ENCODE measurements at places on chromosomes 2 and 18. TPM values are rescaled to one million over a fixed set of nuclear protein-coding genes. Genes with fewer than 3 reads are reported as not detected.

GRCh38 chr2:207315131-207315530 lies 149.4 kb upstream of the KLF7 start:
- no peak for DNase-seq

DNA sequence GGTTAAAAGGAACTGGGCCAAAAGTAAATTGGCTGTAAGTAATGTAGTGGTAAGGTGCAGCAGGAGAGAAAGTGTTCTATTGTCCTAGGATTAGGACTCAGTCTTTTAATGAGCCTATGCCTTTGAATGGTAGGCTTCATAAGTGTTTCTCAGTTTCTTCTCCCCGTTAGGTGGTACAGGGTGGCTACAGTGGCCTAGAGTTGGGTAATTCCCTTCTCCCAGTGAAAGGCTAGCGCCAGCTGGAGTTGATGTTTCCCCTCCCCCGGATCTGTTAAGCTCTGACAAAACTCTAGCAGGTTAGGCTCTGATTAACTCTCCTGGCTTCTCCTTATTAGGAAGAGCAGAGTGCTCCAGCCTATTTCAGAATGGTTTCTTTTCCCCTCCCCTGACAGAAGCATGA lies 127.7 kb downstream of the DNAH6 start:
- no peak for DNase-seq

DNA sequence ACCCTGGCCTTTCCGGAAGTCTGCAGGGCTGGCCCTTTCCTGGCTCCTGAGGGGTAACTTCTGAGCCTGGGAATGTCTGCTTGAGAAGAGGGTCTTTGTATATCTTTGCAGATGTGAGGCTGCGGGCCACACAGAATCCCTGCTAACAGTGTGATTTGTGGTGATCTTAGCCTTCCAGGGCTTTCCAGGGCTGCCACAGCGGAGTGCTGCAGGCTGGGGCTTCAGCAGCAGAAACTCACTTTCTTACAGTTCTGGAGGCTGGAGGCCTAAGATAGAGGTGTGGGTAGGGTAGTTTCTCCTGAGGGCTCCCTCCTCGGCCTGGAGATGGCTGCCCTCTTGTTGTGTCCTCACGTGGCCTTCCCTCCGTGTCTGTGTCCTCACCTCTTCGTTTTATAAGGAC lies 294.7 kb upstream of the HS6ST1 start:
- DNase-seq = no peak

STAT4 gene
- total RNA-seq = 11.6 TPM

LCT gene
- total RNA-seq = not detected

SPP2 gene
- total RNA-seq = not detected

HOXD4 gene
- total RNA-seq = 0.53 TPM

- DNase-seq = no peak
Measured at GRCh38 chr2:137435162-137435561, 529.1 kb upstream of the HNMT start.

TXNDC2 gene
- 0.18 TPM for total RNA-seq

AQP12A gene
- total RNA-seq = not detected

ZNF407 gene
- total RNA-seq = 10.1 TPM

ADAM17 gene
- 14.1 TPM for total RNA-seq

DNA sequence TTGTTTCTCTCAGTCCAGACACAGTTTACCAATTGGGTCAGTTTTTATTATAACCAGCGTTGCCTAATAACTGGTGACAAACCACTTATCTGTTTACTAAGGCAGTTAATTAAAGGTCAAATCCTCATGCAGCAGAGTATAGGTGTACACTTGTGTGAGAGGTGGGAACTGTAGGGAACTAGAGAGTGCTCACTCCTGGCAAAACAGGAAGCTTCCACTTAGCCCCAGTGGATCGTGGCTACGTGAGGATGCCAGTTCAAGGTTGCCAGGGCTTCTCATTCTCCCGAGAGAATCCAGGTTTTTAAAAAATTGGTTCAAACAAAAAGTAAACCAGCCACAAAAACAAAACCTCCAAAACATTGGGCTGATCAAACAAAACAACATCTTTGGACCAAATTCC lies 8.1 kb downstream of the CYBRD1 start:
- no peak for DNase-seq

GRCh38 chr2:137959166-137959565 lies 5.1 kb upstream of the HNMT start:
- DNase-seq = no peak

LOXHD1 gene
- total RNA-seq = 0.59 TPM

DNA sequence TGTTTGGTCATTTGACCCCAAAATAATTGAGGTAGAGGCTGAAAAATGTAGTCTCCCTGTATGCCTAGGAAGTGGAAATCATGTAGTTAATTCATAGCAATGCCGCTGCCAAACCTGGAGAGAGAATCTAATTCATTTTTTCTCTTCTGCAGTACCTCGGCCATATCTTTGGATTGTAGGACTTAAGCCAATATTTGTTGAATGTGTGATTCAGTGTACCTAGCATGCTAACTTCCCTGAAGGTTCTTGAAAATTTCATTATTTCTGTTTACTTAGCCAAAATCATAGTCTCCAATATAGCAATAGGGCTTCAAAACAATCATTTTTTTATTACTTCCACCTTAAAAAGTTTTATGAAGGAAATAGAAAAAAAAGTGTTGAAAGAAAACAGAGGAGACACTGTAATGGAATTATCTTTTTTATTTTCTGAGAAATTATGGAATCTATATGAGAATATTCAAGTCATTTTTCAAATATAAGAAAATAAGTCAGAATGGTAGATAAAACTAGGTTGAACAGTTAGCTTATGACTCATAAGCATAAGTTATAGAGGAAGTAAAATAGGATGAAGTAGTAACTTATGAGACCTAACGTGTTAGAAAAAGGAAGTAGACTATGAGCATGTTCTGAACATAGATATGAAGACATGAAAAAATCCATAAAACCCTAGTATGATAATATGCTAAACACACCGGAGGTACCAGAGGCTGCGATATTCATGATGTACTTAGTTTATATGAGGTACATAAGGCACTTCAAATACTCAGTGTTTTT lies 35.2 kb upstream of the CDH19 start:
- DNase-seq = no peak

GRCh38 chr18:10916387-10916786 lies 233.0 kb downstream of the PIEZO2 start:
- DNase-seq = no peak

DNA sequence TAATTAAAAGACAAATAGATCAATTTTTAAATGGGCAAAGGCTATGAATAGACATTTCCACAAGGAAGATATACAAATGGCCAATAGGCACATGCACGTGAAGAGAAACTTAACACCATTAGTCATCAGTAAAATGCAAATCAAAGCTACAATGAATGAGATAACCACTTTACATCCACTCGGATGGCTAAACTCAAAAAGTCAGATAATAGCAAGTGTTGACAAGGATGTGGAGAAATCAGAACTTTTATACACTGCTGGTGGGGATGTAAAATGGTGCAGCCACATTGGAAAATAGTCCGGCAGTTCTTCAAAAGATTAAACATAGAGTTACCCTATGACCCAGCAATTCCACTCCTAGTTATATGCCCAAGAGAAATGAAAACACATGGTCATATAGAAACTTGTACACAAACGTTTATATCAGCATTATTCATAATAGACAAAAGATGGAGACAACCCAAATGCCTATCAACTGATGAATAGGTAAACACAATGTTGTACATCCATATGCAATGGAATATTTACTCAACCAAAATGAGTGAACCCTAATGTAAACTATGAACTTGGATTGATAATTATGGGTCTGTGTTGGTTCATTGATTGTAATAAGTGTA lies 51.1 kb downstream of the SMAD7 start:
- DNase-seq = no peak

GRCh38 chr2:85996591-85996990 lies 107.8 kb upstream of the ST3GAL5 start:
- DNase-seq = peak; percentile 37

DNA sequence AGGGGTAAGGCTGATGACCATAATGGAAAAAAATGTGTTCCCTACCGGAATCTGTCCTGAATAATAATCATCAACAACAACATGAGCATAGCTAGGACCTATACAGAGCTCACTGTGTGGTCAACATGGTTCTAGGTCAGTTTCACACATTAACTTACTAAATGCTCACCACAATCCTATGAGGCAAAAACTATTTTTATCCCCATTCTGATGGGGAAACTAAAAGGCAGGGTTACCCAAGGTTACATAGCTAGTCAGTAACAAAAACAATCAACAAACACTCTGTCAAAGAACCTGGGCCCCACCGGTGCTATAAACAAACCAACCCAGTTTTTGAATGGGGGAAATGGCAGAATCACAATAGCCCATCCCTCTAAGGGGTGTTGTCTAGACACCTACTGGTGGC lies 40.1 kb downstream of the AOX1 start:
- DNase-seq = no peak

DES gene
- total RNA-seq = 7,519 TPM

GRCh38 chr2:30662268-30663131 lies 144.7 kb downstream of the CAPN13 start:
- DNase-seq = no peak

GRCh38 chr2:207784898-207785297 lies 15.2 kb upstream of the FZD5 start:
- DNase-seq = no peak

IL1R2 gene
- total RNA-seq = 3.9 TPM

WDSUB1 gene
- total RNA-seq = 5.8 TPM

MEP1B gene
- total RNA-seq = not detected

- no peak for DNase-seq
Measured at GRCh38 chr2:231781798-231782726, 980 bp upstream of the PDE6D start.

GRCh38 chr2:1432726-1433125 lies 19.5 kb downstream of the TPO start:
- no peak for DNase-seq

DNA sequence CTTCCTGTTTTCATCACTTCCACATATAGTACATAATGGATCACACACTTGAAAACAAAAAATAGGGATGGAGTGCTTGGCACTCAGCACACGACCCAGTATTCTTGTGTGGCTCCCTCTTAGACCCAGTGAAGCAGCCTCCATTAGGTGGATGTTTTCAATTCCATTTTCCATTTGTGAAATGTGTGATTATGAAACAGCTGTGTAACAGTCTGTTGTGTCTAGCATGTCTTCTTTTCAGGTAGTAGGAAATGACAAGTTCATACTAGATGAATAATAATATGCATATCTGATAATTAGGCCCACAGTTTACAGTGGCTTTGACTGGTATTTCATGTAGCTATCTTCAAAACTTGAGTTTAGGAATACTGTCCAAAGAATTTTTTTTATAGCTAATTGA lies 35.5 kb downstream of the EML6 start:
- DNase-seq = no peak

DNA sequence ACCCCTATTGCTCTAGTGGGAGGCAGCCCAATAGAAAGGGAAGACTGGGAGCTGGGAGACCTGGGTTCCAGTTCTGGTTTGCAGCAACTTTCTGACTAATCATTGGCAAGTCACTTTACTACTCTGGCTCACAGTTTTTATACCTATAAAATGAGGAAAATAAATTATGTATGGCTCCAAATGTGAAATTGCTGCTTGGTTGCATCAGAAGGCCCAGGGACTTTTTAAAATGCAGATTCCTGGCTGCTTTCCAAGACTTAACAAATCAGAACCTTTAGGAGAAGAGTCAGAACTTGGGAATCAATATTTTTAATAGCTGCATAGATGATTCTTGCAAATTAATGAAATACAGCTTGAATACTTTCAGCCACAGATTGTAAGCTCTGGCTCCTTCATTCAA lies 943.9 kb downstream of the EPHA4 start:
- DNase-seq = no peak

GLI2 gene
- total RNA-seq = 3.8 TPM

IL18R1 gene
- total RNA-seq = 5.5 TPM

GRCh38 chr2:47818777-47819176 lies 35.8 kb downstream of the MSH6 start:
- no peak for DNase-seq

- DNase-seq = no peak
Measured at GRCh38 chr2:227443889-227444568, 27.9 kb upstream of the AGFG1 start.

DNA sequence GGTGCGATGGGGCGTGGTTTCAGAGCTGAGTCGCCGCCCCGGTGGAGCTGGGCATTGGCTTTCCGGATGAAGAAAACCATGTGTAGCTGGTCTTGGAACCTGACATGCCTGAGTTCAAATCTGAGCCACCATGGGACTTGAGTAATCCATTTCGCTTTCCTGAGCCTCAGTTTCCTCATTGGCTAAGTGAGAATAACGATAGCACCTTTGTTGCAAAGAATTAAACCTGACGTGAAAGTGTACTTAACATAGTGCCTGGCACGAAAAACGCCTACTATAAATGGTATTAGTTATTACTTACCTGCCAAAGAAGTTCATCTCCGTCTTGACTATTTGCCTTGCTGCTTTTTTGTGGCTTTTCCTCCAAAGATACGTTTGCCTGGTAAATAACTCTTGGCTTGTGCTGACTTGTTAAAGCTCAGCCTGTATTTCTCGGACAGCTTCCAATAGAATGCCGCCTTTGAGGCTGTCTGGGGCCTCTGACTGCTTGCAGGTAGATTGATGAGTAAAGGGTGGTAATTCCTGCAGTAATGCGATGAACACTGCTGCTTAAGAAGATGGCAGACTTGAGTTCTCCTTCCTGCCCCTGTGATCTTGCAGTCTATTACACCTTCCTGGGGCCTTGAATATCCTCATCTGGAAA lies 1.3 kb downstream of the CDCA7 start:
- DNase-seq = no peak

BOLL gene
- not detected for total RNA-seq

ELOA2 gene
- not detected for total RNA-seq

DNA sequence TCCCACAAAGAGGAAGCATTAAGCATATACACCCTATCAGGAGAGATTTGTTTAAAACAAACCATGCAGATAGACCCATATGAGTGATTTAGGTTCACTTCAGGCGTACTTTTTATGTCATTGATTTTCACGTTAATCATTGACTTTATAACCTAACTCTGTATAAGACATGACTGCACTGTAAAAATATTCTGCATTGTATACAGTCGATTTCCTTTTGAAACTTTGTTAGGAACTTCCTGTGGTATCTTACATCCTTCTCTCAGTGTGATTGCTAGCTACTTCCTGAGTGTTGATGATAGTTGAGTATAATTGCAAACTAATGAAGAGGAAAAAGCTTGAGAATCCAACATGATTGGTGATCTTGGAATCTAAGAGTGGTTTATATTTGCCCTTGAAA lies 69.4 kb downstream of the XIRP2 start:
- no peak for DNase-seq

IL1B gene
- total RNA-seq = 2.2 TPM

- DNase-seq = no peak
Measured at GRCh38 chr2:30663321-30663720, 143.9 kb downstream of the CAPN13 start.

- DNase-seq = no peak
Measured at GRCh38 chr18:12253663-12254135, 462 bp upstream of the CIDEA start.

- DNase-seq = no peak
Measured at GRCh38 chr2:201642086-201642578, 1.2 kb downstream of the TMEM237 start.

GRCh38 chr18:37674570-37674969 lies 109.0 kb upstream of the CELF4 start:
- DNase-seq = no peak

DNA sequence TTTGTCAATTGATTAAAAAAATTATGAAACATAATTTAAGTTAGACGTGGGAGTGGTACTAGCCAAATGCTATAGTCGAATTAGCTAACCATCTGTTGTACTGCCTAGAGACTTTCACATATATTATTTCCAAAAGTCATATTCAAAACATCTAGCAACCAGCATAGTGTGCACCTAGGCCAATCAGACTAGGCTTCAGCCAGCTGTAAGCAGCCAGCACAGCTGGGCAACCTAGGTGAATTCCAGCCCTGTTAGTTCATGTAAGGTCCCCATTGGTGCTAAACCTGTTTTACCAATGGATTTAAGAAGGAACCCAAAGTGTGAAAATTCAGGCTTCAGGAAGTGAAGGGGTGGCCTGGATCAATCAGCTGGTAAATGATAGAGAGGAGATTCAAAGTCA lies 144.3 kb downstream of the BCL2 start:
- no peak for DNase-seq
